ENCODE measurements at places on chromosomes 1 and 21.

GRCh38 chr1:34842952-34843371 lies 16.6 kb downstream of the SMIM12 start:
- DNase-seq, result no peak

GRCh38 chr21:35179990-35180540 lies 131.0 kb upstream of the RUNX1 start:
- DNase-seq, result no peak

GRCh38 chr1:41005876-41006275 lies 15.6 kb downstream of the SLFNL1 start:
- no peak for DNase-seq

- DNase-seq, result no peak
Observed at GRCh38 chr1:113088972-113089371, 16.0 kb downstream of the LRIG2 start.

DNA sequence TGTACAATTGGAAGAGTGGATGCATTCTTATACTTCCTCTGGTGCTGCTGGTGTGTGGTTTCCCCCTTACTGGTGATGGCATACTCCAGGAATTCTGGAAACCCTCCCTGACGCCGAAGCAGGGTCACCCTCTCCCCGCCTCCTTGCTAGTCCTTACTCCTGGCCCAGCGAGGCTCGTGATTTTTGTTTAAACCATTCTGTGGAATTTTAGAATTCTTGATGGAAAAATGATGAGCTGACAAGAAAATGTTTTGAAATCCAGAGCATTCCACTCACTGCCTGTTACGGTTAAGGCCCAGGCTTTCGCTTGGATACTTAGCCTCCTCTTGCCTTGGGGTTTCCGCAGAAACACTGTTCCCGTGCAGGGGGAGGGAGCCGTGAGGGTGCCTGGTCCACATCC lies 41.1 kb downstream of the IL6R start:
- DNase-seq, result no peak

GRCh38 chr21:16305686-16306085 lies 575.9 kb downstream of the USP25 start:
- DNase-seq, result peak; percentile 69

- DNase-seq, result no peak
Observed at GRCh38 chr1:157723157-157723556, 22.6 kb upstream of the FCRL3 start.

DNA sequence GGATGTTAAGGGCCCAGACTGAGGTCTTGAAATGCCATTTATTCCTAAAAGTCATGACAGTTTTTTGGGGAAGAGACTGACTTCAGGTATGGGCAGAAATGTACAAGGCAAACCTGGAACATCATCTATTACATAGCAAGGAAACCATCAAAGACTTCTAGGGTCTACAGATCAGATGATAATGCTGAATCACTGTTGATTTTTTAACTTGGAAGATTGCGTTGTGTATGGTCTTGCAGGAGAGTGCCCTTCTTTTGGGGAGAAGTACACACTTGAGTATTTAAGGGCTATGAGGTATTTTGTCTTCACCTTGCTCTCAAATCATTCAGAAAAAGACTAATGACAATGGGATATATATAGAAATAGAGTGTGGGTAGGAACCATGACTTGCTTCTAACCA lies 15.4 kb upstream of the RD3 start:
- DNase-seq, result no peak

DNA sequence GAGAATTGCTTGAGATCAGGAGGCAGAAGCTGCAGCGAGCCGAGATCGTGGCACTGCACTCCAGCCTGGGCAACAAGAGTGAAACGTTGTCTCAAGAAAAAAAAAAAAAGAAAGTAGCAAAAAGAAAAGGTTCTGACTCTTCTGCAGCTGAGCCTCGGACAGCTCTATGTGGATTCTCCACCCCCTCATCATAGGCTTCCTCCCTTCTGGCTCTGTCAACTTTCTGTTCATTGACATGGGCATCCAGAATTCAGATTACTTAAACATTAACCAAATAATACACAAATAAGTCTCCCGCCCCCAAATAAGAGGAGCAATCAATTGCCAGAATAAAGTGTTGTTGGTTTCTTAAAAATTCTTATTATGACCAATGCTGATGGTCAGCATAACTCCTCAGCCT lies 10.0 kb downstream of the SUSD4 start:
- no peak for DNase-seq

- no peak for DNase-seq
Observed at GRCh38 chr21:35017256-35017655, 31.8 kb downstream of the RUNX1 start.

DNA sequence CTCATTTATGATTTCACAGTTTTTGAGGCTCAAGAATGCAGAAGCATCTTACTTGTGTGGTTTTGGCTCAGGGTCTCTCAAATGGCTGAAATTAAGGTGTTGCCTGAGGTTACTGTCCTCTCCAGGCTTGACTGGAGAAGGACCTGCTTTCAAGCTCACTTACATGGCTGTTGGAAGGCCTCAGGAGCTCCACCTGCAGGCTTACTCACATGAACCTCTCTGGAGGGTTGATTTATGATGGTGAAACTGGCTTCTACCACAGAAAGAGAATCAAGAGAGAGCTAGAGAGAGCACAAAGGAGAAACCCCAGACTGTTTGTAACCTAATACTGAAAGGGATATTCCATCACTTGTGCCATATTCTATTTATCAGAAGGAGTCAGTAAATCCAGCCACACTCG lies 6.2 kb upstream of the KCNK2 start:
- DNase-seq, result no peak

- DNase-seq, result no peak
Observed at GRCh38 chr1:81308191-81308590, 492.5 kb upstream of the ADGRL2 start.

DNA sequence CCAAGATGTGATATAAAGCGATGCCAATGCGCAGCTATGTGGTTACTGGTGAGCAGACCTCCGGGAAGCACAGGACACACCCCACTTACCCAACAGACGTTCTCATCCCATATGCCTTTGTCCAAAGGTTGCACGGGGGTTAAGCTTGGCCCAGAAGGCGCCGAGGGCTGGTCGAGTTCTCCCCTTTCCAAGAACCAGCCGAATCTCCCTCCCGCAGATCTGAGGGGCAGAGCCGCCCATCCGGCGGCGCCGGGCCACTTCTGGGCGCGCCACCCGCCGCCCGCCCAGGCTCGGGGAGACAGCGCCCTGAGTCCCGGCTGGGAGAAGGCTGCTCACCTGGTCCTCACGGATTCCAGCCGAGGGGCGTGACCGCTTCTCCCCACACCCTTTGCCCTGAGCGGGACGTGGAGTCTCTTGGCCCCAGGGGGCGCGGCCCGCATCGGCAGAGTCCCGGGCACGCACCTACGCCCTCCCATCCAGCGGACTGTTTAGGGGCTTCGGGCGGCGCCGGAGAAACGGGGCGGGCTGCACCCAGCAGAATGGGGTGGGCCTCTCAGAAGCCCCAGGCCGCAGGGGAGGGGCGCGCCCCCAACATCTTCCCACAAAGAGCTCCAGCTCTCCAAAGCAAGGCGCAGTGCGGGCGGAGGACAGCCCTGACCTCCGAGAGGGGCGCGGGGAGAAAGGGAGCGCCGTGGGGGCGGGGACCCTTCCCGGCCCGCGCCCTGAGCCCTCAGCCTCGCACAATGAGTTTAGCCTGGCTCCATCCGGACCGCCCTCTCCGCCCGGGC lies 615 bp downstream of the GPR161 start:
- peak; percentile 33 for DNase-seq

GRCh38 chr1:21468599-21468998 lies 28.7 kb downstream of the NBPF3 start:
- DNase-seq, result no peak

- no peak for DNase-seq
Observed at GRCh38 chr1:201726700-201727099, 102.3 kb upstream of the IPO9 start.

DNA sequence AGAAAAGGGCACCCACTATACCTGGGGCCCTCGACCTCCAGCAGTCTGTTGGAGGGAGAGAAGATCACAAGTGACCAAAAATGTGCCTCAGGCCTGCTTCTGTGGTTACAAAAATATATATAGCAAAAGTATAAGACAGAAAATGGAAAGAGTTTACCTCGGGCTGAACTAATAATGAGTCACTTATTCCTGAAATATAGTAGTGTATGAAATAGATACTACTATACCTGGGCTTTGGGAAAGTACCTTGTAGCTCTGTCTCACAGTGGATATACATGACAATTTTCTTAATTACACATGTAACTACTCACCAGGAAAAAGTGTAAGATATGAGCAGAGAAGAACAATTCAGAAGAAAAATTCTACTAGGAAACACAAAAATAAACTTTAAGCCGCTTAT lies 7.3 kb upstream of the APCS start:
- DNase-seq, result no peak

- DNase-seq, result no peak
Observed at GRCh38 chr1:5140136-5140535, 485.7 kb downstream of the AJAP1 start.

DNA sequence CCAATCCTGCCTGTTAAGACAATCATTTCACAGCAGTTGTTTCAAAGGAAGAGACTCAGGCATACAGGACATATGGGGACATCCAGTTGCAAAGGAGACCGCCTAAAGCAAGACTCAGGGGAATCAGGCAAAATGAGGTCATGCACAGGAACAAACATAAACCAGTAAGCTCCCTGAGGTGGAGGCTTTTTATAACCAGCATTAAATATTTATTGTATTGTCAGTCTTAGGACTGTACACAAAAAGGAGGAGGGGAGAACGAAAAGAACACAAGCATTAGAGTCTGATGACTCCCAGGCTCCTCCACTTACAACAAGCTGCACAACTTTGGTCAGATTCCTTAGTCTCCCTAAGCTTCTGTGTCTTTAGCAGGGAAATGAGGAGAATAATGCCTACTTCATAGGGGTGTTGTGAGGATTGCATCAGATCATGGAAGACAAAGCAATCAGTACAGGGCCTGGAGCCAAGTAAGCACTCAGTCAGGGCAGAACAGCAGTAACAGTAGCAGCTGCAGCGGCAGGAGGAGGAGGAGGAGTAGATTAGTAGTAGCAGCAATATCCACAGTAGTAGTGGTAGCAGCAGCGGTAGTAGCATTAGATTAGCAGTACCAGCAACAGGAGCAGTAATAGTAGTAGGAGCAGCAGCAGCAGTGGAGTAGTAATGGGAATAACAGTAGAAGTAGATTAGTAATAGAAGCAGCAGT lies 54.2 kb upstream of the SPATA6 start:
- no peak for DNase-seq

DNA sequence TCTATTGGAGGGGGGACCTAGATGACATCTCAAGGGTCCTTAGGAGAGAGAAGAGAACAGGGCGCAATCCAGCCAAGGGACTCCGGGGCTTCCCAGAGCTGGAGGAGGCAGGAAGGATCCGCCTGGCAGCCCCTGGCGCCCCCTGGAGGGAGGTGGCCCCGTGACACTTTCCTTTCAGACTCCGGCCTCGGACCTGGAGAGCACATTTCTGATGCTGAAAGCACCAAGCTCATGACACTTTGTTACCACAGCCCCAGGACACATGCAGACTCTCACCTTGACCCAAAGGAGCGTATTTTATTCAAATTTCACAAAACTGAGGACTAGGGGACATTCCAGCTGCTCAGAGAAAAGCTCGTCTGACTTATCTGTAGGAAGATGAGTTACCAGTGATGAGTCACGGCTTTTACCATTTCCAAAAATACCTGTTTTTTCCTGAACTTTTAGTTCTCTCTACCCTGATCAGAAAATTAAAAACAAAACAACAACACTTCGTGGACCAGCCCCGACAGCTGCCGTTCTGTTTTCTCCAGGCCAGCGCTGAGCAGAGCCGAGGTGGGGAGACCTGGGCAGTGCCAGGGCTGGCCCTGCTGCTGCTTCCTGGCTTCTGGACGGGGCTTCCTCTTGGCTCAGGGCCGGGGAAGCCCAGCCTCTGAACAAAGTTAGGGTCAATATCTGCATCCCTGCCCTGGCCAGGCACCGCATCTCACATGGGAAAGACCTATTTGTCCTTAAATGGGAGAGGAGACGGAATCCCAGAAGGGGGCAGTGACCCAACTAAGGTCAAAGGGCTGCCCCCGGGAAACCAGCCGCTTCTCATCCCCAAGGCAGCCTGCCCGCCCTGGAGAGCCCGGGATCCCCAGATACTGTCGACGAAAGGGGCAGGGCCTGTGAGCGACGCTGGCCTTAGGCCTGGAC lies 21.6 kb upstream of the POFUT2 start:
- no peak for DNase-seq

Data from NCI-H2227 treated with DMSO at 0.1 percent for 48 hours (cell line).